Stomach (tissue), 19 donors: ENCODE measurements at places on chromosomes 4 and X. TPM values are rescaled to one million over a fixed set of nuclear protein-coding genes. Genes with fewer than 3 reads are reported as not detected.

DGKK gene
- polyA plus RNA-seq, result 0.06 TPM

FREM3 gene
- polyA plus RNA-seq, result 0.03 TPM

USP26 gene
- not detected for polyA plus RNA-seq

PNMA5 gene
- polyA plus RNA-seq, result 0.05 TPM

BGN gene
- polyA plus RNA-seq, result 10.5 TPM

CASP6 gene
- polyA plus RNA-seq, result 22.8 TPM

ADH1B gene
- polyA plus RNA-seq, result 490 TPM

FRG2 gene
- polyA plus RNA-seq, result not detected

MAGED4B gene
- polyA plus RNA-seq, result 18.3 TPM

ADAMTS3 gene
- polyA plus RNA-seq, result 0.19 TPM

QRFPR gene
- 0.18 TPM for polyA plus RNA-seq

ETDB gene
- polyA plus RNA-seq, result not detected

VEGFD gene
- 0.25 TPM for polyA plus RNA-seq

MTMR1 gene
- 5.4 TPM for polyA plus RNA-seq

G3BP2 gene
- 30.6 TPM for polyA plus RNA-seq

HPSE gene
- polyA plus RNA-seq, result 0.61 TPM

ZFP92 gene
- 0.75 TPM for polyA plus RNA-seq

MYL5 gene
- polyA plus RNA-seq, result 18.8 TPM

COX7B2 gene
- polyA plus RNA-seq, result not detected

PRKG2 gene
- polyA plus RNA-seq, result 0.19 TPM

USP17L11 gene
- not detected for polyA plus RNA-seq

CWH43 gene
- 2.3 TPM for polyA plus RNA-seq

SRPK3 gene
- 1.7 TPM for polyA plus RNA-seq

HGFAC gene
- 3.4 TPM for polyA plus RNA-seq

MAGEA2B gene
- polyA plus RNA-seq, result not detected

KLKB1 gene
- polyA plus RNA-seq, result 1.1 TPM

GRXCR1 gene
- polyA plus RNA-seq, result not detected

PIR gene
- 16.6 TPM for polyA plus RNA-seq

GRK4 gene
- polyA plus RNA-seq, result 6.6 TPM

TSPAN7 gene
- 10.7 TPM for polyA plus RNA-seq

GSX2 gene
- not detected for polyA plus RNA-seq

ABCG2 gene
- polyA plus RNA-seq, result 0.55 TPM

MAGEA11 gene
- not detected for polyA plus RNA-seq

ACE2 gene
- polyA plus RNA-seq, result 0.70 TPM

OPN1MW gene
- polyA plus RNA-seq, result not detected

CFP gene
- polyA plus RNA-seq, result 3.4 TPM

HAUS7 gene
- polyA plus RNA-seq, result 41.7 TPM

SLC9B2 gene
- 13.0 TPM for polyA plus RNA-seq

PPP4R3C gene
- polyA plus RNA-seq, result not detected

SPANXC gene
- polyA plus RNA-seq, result not detected

PSAPL1 gene
- polyA plus RNA-seq, result 0.03 TPM

MAP9 gene
- polyA plus RNA-seq, result 2.9 TPM

CLCN4 gene
- 0.46 TPM for polyA plus RNA-seq

ARHGAP36 gene
- not detected for polyA plus RNA-seq

SPANXN4 gene
- polyA plus RNA-seq, result not detected

ETDC gene
- not detected for polyA plus RNA-seq

ETNPPL gene
- 1.9 TPM for polyA plus RNA-seq

CPE gene
- polyA plus RNA-seq, result 8.8 TPM

FRAS1 gene
- under 0.01 TPM for polyA plus RNA-seq

TLR7 gene
- 0.31 TPM for polyA plus RNA-seq

ZDHHC9 gene
- 9.5 TPM for polyA plus RNA-seq

DCUN1D4 gene
- 12.7 TPM for polyA plus RNA-seq

BMPR1B gene
- polyA plus RNA-seq, result 0.61 TPM

TBC1D9 gene
- 12.2 TPM for polyA plus RNA-seq

PLA2G12A gene
- polyA plus RNA-seq, result 6.4 TPM

AADAT gene
- 0.92 TPM for polyA plus RNA-seq

MAGEB2 gene
- not detected for polyA plus RNA-seq
